NCI-H446 (cell line): ENCODE measurements at places on chromosomes 11 and 22.
A peak's percentile ranks its signal among the peaks of the same experiment; 100 is the strongest.

DNA sequence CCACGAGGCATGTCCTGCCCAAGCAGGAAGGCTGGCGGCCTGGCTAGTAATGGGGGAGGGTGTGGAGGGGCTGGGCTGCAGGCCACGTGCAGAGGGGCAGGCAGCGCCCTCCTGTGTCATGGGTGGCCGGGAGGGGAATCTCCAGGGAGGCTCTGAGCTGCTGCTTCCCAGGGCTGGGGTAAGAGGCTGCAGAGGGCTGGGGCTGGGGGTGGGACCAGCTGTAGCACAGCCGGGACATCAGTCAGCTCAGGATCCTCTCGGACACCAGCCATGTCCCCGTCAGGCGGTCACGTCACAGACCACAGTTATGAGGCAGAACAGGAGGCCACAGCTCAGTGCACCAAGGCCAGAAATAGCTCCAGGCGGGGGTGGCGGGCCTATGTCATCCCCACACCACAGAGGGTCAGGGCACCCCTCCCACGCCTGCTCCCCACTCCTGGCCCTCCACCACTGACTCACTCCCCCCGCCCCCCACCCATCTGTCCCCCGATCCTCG lies 21.1 kb downstream of the RTN4R start:
- no peak for DNase-seq

DNA sequence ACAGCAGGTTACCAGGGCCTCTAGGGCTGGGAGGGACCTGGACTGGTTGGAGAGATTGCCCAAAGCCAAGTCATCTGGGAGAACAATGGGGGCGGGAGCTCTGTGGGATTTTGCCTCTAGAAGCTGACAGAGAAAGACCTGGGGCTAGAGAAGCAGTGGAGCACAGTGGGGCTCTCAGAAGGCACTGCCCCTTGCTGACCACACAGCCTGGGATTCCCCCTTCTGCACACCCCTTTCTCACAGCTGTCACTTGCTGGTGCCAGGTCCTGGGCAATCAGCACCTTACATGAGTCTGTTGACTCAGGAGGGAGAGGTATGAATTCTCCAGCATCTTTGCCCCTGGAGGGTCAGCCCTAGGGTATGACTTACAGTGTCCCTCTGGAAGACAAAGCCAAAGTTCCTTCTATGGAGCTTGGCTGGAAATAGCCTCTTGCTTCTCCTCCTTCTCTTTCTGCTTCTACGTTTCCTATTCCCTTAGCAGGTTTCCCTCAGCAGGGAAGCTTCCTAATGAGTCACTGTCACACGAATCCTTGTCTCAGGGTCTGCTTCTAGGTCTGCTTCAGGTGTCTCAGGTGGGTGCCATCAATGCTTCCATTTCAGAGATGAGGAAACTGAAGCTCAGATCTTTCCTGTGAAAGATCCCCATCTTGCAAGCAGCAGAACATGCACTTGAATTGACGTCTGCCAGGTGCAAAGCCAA lies 27.0 kb downstream of the GDPD5 start:
- no peak for DNase-seq

DNA sequence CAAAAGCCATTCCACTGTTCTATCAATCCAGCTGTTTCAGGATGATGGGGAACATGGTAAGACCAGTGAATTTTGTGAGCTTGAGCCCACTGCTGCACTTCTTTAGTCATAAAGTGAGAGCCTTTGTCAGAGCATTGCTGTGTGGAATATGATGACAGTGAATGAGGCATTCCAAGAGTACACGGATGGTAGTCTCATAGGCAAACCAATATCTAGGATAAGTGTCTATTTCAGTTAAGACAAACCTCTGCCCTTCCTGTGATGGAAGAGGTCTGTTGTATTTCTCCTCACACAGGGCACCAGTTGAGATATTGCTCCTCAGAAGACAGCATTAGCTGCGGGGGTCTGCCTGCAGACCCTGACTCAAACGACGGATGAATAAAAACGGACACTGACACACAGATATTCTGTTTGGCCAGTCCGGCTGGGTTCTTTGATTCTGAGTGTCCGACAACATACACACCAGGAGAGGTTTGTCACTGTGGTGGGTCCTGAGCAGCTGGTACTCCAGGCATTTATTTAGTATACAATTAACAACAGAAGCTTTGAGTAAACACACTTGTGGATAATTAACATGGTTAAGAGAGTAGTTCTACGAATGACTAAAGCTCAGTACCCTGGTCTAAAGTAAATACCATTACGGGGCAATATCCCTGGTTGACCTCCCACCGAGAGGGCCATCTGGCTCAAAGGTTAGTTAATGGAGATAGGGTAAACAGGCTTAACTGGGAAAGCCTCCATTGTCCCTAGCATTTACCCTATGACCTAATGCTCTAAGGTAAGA lies 121.7 kb downstream of the ZNF280B start:
- DNase-seq, result no peak

DNA sequence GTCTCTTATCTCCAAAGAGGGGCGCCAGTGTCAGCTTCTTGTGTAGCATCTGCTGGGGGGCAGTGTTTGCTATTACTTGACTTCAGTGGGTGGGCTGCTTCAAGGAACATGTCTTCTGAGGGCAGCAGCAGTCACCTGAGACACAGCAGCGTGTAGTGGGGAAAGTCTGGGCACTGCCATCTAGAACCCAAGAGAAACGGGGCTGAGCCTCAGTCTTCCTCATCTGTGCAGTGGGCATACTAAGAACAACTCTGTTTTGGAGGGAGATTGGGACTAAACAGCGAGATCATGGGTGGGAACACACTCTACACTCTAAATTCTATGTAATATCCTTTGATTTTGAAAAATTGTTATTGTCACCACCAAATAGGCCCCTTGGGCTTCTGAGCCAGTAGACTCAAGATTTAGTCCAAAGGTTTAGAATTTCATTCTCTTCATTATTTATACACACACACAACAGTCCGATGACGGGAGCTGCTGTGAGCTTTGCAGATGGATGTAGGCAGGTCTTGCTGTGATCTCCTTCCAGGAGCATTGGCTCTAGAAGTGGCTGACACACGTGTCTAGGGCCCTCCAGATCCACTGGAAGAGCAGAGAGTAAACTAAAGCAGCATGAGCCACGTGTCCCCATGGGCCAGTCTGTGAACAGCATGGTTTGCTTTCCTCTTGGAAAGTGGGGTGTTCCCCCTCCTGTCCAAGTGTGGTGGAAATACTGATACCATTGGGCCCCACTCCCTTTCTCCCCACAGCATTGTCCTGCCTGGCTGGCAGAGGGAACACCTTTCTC lies 51.8 kb downstream of the TRAF6 start:
- DNase-seq, result no peak

DNA sequence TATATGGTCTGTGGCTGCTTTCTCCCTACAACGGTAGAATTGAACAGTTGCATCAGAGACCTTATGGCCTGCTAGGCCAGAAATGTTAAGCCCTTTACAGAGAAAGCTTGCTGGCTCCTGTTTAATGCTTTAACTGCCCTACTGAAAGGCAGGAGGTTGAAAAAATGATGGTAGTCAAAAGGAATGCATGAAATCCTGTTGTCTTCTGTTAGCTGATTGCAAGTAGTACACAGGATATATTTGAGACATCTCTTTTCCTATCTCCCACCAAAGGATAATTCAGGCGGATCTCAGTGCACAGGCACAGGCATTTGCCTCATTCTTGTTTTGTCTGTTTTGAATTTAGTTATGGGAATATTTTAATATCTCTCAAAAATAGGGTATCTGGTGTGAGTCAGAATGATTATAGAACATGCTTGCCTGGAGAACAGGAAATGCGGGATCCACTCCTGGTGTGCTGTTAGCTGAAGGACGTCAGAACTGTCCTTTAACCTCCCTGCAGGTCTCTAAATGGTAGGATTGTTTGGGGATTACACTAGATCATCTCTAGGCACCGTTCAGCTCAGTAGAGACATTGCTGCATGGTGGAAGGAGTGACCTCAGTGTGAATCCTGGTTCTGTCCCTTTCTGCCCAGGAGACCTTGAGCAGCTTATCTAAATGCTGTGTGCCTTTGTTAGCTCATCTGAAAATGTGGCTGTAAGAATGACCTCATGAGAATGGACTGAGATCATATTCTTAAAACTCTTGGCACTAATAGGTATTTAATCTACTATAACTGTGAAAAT lies 49.5 kb downstream of the PACS1 start:
- DNase-seq, result no peak

GRCh38 chr11:11931461-11932055 lies 76.9 kb downstream of the DKK3 start:
- peak; percentile 60 for DNase-seq

- DNase-seq, result no peak
Observed at GRCh38 chr11:117072517-117073461, 25.4 kb downstream of the SIK3 start.

DNA sequence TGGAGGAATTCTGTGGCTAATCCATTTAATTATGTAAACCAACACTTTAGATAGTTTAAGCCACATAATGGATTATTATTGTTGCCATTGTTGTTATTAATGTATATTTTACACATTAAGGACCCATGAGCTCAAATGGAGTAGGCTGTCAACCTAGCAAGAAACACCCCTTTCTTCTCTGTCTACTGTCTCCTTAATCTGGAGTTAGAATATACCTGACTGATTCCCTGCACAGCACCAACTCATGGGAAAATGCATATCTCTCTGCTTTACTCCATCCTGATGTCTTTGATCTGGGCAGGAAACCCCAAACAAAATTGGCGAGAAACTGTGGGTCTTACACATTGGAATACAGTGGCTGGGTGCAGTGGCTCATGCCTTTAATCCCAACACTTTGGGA lies 24.0 kb upstream of the ME3 start:
- DNase-seq, result no peak

DNA sequence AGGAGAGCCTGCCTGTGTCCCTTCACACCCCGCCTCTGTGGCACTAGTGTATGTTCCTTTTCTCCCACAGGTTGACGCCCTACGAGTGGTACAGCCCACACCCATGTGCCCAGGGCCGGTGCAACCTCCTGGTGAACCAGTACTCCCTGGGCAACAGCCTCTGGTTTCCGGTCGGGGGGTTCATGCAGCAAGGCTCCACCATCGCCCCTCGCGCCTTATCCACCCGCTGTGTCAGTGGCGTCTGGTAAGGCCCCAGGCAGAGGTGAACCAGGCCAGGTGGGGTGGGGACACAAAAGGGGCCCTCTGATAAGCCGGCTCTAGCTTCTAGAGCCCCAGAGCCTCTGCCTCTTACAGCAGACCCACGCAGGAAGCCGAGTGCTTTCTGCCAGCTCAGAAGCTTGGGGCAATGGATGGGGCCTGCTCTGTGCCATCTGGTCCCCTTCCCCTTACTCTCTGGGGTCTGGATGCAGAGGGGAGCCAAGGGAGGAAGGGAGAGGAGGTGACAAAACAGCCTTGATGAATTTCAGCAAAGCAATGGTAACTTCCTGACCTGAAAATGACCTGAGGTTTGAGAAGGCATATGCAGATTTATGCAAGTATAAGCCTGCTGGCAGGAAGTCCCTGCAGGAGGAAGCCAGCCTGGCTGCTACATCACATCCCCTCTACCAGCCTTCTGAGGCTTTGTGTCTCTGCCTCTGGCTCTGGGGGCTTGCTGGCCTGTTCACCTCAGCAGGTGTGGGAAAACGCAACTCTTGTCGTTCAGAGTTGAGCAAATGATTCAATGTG lies 67.0 kb upstream of the TBCEL start:
- no peak for DNase-seq

DNA sequence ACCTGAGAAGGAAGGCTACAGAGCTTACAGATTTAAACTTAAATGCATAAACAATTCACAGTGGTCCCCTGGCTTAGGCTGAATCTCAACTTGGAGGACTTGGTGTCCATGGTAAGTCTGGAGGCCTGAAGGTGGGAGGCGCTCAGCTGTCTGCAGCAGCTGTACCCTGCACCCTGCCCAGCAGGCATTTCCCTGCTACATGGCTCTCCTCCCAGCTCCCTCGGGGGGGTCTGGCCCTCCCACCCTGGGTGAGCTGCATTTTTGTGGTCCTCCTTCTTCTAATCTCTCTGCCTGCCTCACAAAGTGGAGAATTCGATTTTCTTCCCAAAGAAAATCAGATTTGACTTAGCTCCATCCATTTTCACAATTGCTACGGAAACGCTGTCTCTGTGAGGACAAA lies 273.2 kb downstream of the KIRREL3 start:
- no peak for DNase-seq

DNA sequence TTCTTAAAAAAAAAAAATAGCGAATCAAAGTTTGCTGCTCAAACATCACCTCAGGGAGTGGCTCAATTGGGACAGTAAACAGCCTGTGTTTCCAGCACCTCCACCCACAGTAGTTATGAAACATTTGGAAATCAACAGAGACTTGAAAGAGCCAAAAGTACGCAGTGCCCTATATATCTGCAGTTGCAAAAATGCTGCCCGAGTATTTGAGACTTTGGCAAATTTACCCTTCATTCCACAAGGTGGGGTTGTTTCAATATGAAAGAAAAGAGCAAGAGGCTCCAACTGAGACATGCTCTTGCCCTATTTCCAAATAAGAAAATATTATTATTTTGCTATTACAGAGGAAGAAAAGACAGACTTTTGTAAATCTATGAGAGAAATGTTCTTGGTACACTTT lies 851.1 kb upstream of the RAG2 start:
- peak; percentile 0 for DNase-seq

- DNase-seq, result peak; percentile 28
Observed at GRCh38 chr22:42169055-42169469, 38.5 kb upstream of the CYP2D6 start.

DNA sequence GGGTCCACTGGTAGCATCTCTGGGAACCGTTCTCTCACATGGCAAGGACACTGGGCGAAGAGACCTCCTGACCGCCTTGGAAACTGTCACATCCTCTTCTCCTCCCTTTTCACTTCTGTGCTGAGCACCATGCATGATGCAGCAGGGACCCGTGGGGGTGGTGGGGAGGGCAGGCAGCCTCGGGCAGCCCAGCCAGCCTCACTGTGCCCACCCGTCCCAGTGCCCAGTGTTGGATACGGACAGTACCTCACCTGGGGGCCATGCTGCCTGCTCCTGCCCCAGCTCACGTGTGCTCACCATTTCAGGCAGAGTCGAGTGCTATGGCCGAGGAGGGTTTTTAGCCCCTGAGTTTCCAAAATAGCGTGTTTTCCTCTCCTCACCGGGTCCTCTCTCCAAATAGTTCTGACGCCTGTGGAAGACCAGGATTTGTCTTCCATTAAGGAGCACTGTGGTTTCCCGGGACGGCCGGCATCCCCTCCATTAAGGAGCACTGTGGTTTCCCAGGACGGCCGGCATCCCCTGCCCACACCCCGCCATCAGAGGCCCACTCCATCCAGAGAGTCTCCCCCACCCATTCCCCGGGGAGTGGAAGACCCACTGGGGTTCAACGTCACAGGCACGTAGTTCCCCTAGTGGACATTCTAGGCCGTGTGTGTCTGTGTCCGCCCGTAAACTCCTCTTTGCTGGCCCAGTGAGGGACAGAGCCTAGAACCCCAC lies 22.4 kb downstream of the B3GAT1 start:
- DNase-seq, result no peak

GRCh38 chr22:49207008-49208003 lies 620.4 kb downstream of the BRD1 start:
- DNase-seq, result no peak

DNA sequence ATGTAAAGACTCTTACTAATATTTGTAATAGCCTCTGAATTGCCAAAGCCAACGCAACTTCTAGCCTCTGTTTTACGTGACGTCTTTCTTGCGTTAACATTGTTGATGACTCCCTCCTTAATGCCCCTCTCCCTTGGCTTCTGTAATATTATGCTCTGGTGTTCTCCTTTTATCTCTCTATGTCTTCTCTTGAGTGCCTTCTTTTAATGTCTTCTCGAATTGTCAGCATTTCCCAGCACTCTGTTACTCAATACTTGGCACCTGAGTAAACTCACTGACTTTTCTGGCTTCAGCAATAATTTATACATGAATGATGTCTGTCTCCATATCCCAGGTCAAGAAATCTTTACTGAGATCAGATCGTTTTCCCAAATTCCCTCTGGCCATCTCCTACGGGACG lies 68.5 kb upstream of the DDI1 start:
- no peak for DNase-seq
